ENCODE measurements at places on chromosomes 7 and 10.
A peak's percentile ranks its signal among the peaks of the same experiment; 100 is the strongest.

DNA sequence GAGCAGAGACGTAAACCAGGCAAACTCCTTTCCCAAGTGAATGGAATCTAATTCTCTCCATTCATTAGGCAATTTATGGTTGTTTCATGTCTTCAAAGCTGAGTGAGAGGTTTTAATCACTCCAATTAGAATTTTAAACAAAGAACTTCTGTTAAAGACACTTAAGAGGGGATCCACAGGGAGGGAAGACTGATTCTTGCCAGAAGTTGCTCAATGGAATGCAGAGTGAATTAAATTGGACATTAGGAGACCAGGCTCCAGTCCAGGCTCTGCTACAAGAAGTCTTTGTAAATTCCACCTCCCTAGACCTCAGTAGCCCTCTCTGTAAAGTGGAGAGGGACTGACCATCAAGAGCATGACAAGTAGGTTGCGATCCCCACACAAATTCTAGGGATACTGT is 130.7 kb upstream of the TMEM72 start:
- no peak for DNase-seq

DNA sequence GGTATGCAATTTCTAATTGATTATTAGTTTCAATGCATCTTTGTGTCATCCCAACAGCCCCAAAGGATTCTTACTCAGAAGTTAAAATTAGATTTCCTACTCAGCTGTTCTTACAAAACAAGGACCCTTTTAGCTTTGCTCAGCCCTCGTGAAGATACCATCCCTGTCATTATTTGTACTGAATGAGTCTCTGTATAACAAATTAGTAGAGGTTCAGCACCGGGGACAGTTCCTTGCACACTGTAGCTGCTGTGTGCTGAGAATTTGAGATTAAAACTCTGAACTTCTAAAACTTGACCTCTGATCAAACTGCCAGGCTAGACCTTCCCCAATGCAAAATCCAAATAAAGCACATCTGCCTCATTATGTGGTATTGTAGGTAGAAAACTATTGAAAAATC is 299.1 kb downstream of the LHFPL3 start:
- DNase-seq, result peak; percentile 4

DNA sequence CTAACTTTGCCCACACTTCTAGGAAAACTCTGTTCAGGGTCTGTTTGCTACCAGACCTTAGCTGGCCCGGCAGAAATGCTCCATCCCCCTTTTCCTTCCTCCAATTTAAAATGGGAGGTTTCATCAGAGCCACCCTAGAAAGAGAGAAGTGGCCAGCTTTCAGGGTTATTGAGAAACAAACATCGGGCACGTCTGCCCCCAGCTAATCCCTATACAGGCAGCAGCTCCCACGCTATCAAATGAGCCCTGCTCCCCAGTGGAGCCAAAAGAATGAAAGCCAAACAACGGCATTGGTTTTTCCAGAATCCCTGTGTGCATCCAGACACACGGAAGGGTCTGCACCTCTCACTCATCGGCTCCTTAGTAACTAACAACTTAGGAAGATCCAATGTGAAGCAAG is 132.5 kb downstream of the GRID1 start:
- no peak for DNase-seq

DNA sequence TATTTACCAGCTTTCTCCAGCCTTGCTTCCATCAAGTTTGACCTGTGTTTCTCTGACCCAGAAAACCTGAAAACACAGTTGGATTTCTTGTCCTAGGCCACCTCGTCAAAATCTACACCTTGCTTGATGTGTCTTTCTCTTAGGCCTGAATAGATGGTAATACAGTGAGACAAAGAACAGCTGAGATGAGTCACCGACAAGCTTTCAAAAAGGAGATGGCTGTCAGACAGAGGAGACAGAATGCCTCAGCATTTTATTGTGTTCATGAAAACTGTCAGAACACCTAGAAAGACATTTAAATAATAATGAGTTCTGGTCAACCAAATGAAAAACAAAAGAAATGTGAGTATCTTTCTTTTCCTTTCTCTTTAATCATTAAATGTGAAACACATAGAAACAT is 119.7 kb upstream of the SORCS1 start:
- DNase-seq, result no peak

GRCh38 chr10:71777213-71777985 is 4.1 kb upstream of the VSIR start:
- DNase-seq, result no peak

GRCh38 chr10:97199152-97199551 is 13.4 kb upstream of the SLIT1 start:
- no peak for DNase-seq

DNA sequence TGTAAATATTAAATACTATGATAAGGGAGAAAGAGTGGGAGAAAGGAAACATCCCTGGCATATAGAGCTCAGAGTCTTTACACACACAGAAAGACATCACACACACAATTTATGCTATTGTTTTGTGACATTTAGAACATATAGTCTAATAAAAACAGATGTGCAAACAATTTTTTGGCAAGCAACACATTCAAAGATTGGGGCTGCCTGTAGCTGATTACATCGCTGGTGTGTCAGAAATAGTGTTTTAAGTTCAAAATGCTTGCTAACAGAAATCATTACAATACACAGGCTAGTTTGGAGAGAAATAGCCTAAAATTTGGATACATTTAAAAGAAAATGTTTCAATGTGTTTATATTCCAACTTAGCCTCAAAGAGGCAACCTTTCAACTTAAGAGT is 256.7 kb upstream of the NPVF start:
- no peak for DNase-seq
